Stimulated activated CD8-positive, alpha-beta memory T cell treated with anti-CD3 and anti-CD28 coated beads, Interleukin-4, amount 100 ng/mL, for 1 hour (primary cell): ENCODE measurements at places on chromosomes 12 and 14.

- no peak for DNase-seq
Observed at GRCh38 chr12:115464111-115464581, 780.2 kb upstream of the TBX3 start.

DNA sequence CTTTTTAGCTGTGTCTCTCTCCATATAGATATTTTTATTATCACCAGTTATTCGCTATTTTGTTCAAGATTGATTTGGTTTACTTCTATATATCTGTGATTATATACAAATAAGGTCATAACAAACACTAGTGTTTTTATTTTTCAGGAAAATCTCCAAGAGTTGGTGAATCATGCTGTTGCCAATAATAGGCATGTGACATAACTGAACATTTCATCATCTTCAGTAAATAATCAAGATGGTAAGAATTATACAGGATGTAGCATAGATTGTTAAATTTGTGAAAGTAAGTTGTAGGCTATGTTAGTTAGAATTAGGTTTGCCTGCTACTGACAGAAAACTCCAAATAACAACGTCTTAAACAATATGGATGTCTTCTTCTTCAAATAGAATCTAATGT lies 240.9 kb upstream of the PDE3A start:
- DNase-seq = no peak

GRCh38 chr12:238116-238515 lies 24.2 kb upstream of the SLC6A12 start:
- no peak for DNase-seq

- DNase-seq = no peak
Observed at GRCh38 chr14:38710881-38711280, 392.2 kb downstream of the SEC23A start.

DNA sequence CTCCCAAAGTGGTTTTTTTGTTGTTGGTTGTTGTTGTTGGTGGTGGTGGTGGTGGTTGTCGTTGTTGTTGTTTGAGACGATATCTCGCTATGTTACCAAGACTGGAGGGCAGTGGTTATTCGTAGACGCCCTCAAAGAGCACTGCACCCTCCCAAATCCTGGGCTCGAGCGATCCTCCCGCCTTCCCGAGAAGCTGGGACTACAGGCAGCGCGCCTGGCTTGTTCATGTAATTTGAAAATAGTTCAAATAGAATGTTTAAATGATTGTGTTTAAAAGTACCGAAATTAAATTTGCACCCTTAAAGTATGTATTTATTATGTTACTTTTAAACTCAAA lies 439 bp upstream of the ANAPC5 start:
- no peak for DNase-seq

DNA sequence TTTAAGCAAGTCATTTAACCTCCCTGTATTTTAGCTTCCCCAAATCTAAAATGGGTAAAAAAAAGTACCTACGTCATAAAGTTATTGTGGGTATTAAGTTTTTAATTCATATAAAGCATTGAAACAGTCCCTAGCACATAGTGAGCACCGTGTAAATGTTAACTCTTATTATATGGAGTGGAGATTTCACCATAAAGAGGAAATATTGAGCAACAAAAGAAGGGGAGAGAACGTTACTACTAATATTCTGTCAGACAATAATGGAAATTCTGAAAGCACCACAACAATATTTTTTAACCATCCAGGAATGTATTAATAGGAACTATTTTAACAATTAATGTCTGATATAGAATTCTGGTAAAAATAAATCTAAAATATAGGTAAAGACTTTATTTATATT lies 7.8 kb upstream of the CD163L1 start:
- DNase-seq = no peak

DNA sequence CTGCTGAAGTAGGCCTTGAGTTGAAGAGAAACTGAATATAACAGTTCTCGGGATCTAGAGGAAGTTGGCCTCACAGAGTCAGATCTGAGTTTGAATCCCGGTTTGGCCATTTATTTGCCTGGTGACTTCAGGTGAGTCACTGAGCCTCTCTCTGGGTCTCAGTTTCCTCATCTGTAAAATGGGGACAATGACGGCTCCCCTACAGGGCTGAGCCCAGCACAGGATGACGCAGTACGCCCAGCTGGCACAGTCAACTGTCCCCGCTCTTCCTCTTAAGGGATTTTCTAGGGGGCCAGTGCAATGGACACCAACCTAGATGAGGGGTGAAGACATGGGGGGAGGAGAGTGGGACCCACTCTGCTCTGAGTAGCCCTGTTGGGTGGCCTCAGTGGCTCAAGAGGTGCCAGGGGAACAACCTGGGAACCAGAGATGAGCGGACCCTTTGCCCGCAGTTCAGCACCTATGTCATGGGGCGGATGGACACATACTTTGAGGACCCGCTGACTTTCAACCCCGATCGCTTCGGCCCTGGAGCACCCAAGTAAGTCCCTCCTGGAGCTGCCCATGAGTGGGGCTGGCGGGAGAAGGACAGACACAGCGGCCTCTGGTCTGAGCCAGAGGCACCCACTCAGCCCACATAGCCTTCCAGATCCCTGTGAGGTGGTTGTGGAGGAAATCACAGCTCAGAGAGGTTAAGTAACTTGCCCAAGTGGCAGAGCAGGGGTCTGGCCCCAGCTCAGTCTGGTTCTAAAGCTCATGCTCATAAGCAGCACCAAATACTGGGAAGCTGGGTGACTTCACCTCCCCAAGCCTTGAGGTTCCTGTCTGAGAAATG lies 41.1 kb downstream of the CYP46A1 start:
- no peak for DNase-seq

DNA sequence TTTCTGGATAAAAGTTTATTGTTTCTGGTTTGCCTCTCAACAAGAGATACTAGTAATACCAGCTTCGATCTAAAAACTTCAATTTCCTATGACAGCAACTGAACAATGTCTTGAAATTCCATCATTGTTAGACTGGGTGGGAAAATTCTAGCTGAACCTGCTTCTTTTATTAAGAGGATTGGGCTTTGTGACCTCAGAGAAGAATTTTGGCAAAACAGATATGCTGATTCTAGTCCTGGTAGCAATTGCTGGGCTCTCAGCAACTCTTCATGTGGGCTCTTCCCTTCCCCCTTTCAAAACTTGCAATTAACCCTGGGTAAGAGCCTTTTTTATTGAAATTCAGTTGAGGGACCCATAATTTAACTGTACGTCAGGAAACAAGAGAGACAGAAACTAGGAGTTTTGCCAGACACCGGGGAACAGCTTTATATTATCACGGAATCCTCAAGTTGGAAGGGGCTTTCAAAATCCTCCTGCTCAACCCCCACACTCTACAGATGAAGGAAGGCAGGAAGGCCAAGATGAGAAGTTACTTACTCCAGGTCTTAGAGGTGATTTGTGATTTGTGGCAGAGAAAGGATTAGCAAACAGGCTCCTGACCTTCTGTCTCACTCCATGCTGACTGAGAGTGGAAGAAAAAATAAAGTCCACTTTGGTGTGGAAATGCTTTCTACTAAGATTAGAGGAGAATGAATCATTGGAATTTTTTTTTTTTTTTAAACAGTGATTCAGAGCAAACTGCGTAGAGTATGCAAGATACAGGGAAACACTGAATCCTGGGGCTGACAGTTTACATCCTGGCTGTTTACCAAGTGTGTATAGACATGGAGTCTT lies 239.0 kb upstream of the ATP2B1 start:
- DNase-seq = no peak

- no peak for DNase-seq
Observed at GRCh38 chr14:29893989-29894388, 33.7 kb downstream of the PRKD1 start.

GRCh38 chr12:50401500-50402081 lies 906 bp downstream of the LARP4 start:
- no peak for DNase-seq

DNA sequence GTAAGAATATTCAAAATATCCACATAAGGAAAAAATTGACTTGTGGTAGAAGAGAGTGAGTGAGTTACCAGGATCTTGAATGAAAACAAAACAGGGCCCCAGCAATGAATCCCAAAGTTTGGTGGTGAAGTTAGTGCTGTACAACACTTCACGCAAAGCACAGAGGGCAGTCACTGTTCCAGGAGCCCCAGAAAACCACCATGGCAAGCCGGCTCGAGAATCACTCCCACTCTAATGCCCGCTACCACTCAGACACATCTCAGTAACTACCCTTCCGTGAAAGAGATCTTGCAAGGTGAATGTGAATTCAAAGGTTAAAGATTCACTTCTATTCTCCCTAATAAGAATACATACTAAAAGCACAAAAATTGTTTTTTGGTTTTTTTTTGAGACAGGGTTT lies 30.1 kb downstream of the CLIP1 start:
- no peak for DNase-seq
